Kidney tubule cell (primary cell): ENCODE measurements at places on chromosomes 13 and 19.

- DNase-seq: peak; percentile 57
Measured at GRCh38 chr13:98869408-98870090, 108.3 kb downstream of the DOCK9 start.

DNA sequence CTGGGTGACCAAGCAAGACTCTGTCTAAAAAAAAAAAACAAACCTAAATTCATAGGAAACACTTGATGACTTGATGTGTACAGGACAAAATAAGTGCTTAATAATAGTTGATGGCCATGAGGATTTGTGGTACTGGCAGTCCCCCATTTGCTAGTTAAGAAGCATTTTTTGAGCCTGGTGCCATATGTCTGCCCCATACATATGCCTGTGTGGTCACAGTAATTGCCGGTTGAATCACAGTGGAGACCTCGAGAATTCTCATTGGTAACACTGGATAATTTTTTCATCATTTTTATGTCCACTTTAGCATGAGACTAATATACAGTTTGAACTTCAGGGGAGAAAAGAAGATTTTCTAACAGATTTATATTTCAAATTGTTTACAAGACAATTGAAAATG is 79.2 kb downstream of the LRCH1 start:
- no peak for DNase-seq

- DNase-seq: no peak
Measured at GRCh38 chr19:17404015-17404414, 1.4 kb downstream of the BST2 start.

- DNase-seq: peak; percentile 83
Measured at GRCh38 chr13:79392882-79393563, 13.0 kb downstream of the RBM26 start.

DNA sequence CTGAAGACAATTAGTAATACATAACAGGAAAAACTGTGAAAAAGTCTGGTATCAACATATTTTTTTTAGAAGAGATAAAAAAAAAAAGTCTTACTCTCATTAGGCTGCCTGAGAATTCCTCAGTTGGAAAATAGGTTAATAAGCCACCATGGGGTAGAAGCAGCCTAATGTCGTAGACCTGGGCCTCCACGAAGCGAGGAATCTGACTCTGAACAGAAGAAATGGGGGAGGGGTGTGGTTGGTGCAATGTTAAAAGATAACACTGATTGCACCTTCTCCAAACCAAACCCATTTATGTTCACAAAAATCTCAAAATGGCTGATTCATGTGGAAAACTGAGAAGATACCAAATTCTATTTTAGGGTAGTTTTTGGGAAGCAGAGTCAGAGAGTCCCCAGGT is 62.4 kb downstream of the MPHOSPH8 start:
- no peak for DNase-seq

GRCh38 chr13:42794577-42795275 is 13.3 kb downstream of the FAM216B start:
- peak; percentile 6 for DNase-seq

- peak; percentile 55 for DNase-seq
Measured at GRCh38 chr13:44573790-44574465, 2.2 kb downstream of the TSC22D1 start.

DNA sequence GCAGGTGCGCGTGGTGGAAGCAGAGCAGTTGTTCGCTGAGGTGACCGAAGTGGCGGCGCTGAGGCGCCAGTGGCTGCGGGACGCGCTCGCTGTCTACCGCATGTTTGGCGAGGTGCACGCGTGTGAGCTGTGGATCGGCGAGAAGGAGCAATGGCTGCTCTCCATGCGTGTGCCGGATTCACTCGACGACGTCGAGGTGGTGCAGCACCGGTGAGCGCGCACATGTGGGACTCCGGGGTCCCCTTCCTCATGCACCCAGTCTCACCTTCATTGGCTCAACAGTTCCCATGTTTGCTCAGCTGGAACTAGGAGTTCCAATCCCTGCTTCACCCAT is 46.5 kb downstream of the SPTBN4 start:
- no peak for DNase-seq

DNA sequence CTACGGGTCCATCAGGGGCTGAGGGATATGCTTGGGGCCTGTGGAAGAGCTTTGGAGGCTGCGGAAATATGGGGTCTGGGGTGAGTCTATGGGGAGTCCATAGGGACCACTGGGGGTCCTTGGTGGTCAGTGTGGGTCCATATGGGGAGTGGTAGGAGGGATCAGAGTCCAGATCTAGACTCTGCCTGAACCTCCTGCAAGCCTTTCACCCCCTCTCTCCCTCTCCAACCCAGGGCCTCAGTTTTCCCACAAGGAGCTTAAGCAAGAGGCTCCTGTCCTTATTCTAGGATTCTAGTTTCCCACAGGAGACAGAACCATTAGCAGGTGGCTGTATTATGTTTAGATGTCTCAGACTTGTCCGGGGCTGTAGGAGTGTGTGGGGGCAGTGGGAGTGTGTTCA is 161.9 kb upstream of the TSHZ3 start:
- DNase-seq: no peak

DNA sequence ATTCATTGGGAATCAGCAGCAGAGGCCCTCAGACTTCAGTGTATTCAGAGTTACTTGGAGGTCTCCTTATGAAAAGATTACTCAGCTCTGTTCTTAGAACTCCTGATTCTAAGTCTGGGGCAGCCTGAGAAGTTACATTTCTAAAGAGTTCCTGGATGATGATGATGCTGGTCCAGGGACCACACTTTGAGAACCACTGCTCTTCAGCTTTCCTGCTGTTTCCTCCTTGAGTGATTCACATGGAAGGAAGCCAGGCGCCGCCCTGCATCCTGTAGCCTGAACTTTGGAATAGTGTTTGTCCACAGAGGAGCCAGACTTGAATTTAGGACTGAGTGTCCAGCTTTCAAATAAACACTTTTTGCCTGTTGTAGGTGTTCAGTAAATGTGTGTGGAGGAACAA is 2.9 kb downstream of the CEBPG start:
- DNase-seq: peak; percentile 83

DNA sequence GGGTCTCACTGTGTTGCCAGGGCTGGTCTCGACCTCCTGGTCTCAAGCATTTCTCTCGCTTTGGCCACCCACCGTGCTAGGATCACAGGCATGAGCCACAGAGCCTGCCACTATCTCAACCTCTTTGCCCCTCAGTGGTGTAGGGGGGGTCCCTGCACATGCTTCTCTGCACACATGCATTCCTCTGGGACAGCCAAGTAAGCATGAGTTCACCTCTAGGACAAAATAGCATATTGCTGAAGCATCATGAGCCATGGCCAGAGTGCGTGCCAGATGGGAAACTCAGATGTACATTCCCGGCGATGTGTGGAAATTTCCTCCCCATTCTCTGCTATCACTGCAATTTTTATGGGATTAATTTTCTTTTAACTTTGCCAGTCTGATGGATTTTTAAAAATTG is 23.1 kb downstream of the CHAF1A start:
- DNase-seq: no peak

- DNase-seq: peak; percentile 51
Measured at GRCh38 chr19:50921426-50922316, 10.5 kb upstream of the KLK4 start.

GRCh38 chr19:57978586-57979289 is 4.4 kb upstream of the C19orf18 start:
- DNase-seq: no peak
